Stimulated activated CD8-positive, alpha-beta memory T cell treated with anti-CD3 and anti-CD28 coated beads, Interleukin-4, amount 100 ng/mL, for 24 hours (primary cell): ENCODE measurements at places on chromosomes 1 and 21.
A peak's percentile ranks its signal among the peaks of the same experiment; 100 is the strongest.

- no peak for DNase-seq
Observed at GRCh38 chr1:6489383-6489765, 2.1 kb downstream of the PLEKHG5 start.

DNA sequence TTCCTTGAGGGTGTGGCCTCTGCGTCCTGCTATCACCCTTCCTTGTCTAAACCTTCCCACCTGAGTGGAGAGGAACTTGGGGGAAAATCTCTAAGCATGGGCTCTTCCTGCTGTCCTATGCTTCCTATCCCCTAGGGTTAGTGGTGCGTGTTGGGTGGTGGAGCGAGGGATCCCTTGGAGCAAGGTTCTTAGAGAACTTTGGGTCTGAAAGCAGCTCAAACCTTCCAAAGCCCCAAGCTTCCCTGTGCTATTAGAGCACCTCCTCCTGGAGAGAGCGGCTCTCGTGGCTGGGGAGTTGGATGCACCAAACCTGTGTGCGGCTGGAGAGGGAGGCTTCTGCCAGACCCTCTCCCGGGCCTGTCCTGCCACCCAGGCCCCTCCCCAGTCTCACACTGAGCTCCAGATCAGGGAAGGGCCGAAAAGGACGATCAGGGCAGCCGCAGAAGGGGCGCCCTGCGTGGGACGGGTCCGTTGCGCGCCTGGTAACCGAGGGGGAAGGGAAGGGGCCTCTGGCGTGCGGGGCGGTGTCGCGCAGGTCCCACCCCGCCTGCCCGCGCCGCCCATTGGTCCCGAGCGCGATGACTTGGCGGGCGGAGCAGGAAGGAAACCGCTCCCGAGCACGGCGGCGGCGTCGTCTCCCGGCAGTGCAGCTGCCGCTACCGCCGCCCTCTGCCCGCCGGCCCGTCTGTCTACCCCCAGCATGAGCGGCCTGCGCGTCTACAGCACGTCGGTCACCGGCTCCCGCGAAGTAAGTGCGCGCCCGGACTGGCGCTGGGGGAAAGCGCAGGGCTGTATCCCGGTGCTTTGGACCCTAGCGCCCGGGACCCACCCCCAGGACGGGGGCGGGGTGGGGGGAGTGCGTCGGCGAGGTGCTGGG is at the start of gene SH3BGRL3:
TSS of gene SH3BGRL3 (plus strand) at position 631 of the 877 bp plus-strand sequence. CDS start at position 701, 70 bp downstream.
- peak; percentile 77 for DNase-seq

DNA sequence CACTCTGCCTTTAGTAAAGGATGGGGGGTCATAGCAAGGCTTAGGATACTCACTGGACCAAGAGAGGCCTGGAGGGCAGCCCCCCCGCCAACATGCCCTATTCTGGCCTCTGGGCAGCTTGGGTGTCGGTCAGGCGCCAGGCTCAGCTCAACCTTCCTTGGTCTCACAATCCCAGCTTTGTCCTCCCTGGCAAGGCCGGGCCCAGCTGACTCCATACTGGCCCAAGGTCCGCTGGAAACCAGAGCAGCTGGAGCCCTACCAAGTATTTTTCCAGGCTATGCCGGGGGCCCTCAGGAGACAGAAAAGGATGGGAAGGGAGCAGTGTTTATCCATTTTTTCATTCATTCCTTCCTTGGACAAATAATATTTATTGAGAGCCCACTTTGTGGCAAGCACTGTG is 6.2 kb downstream of the FBXO2 start:
- DNase-seq = no peak

DNA sequence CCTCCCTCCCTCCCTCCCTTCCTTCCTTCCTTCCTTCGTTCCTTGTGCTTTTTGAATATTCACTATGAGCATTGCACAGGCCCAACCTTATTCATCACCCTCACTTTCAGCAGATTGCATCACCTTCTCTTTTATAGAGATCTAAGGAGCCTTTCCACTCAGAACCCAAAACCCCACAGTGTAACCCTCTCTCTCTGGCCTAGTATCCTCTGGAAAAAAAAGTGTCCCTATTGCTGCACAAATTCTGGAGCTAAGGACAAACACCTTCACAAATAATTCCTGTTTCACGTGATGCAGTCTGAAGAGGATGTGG is 25.6 kb downstream of the OR10J5 start:
- DNase-seq = no peak

DNA sequence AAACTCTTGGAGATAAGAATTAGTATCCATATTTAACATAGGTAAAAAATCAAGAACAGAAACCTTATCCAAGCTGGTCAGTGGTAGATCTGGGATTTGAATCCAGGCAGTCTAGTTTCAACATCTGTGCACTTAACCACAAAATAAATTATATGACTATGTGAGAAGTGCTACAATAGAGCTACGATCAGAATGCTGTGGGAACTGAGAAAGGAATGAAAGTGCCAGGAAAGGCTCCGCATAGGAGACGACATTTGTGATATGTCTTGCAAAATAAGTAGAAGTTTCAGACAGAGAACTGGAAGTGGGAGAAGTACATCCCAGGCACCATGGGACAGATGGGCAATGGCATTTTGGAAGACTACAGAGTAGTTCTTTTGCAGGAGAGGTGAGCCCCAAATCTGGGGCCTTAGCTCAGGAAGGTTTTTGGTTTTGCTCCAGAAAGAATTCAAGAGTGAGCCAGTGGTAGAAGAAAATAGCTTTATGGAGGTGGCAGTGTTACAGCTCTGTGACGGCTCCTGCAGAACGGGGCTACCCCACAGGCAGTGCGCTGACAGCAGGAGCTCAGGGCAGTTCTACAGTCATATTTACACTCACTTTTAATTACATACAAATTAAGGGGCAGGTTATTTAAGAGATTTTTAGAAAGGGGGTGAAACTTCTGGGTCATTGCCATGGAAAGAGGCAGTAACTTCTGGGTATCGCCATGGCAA is 25.5 kb upstream of the GJA5 start:
- DNase-seq = no peak

DNA sequence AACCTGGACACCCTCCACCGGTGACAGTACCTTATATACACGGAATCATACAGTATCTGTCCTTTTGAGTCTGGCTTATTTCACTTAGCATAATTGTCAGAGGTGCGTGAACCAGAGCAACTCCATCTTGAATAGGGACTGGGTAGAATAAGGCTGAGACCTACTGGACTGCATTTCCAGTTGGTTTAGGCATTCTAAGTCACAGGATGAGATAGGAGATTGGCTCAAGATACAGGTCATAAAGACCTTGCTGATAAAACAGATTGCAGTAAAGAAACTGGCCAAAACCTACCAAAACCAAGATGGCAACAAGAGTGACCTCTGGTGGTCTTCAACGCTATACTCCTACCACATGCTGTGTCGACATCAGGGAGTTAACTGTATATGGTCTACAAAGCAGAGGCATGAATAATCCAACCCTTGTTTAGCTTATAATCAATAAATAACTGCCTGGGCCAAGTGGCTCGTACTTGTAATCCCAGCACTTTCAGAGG is 1.4 kb upstream of the FDPS start:
- DNase-seq = no peak

DNA sequence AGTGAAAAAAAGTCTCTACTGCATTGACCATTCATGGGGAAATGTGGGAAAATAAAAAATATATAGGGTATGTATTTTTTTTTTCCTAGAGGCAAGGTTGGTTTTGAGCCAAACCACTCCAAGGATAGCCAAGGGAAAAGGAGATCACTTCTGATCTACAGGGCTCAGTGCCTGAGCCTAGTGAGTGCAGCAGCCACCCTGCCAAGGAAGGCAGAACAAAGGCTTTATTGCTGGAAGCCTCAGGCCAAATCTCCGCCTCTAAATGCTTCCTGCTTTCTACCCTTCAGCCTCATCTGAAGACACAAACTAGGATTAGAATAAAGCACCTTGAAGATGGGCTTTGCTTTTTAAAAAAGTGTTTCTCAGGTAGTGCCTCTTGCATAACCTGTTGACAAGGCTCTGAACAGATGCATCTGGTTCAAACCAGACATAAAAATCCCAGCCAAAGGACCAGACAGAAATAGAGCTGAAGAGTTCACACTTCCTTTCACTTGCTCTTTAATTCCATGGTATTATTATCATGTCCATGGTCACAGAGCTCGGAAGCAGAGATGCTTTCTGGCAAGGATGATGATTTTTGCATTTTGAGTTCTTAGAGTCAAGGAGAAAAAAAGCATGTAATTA is 10.5 kb downstream of the C1orf115 start:
- DNase-seq = no peak

- DNase-seq = no peak
Observed at GRCh38 chr1:173360487-173361063, 116.6 kb upstream of the PRDX6 start.

DNA sequence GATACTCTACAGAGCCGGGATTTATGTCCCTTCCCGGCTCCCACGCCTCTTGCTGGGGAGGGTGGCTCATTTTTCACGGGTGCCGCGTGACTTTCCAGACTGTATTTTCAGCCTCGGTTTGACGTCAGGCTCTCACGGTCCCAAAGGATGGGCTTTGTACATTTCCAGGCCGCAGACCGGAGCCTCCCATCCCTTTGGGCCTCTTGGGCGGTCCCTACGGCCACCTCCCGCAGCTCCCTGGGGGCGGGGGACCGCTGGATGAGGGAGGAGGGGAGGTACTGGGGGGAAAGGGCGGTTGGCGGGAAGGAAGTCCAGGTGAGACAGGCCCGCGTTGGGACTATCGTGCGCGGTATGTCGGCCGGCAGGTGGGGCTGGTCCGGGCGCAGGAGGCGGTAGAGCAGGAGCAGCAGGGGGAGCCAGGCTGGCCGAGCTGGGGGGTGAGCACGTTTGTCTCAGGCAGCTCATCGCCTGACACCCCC is 17.9 kb downstream of the UBL4B start:
- no peak for DNase-seq

DNA sequence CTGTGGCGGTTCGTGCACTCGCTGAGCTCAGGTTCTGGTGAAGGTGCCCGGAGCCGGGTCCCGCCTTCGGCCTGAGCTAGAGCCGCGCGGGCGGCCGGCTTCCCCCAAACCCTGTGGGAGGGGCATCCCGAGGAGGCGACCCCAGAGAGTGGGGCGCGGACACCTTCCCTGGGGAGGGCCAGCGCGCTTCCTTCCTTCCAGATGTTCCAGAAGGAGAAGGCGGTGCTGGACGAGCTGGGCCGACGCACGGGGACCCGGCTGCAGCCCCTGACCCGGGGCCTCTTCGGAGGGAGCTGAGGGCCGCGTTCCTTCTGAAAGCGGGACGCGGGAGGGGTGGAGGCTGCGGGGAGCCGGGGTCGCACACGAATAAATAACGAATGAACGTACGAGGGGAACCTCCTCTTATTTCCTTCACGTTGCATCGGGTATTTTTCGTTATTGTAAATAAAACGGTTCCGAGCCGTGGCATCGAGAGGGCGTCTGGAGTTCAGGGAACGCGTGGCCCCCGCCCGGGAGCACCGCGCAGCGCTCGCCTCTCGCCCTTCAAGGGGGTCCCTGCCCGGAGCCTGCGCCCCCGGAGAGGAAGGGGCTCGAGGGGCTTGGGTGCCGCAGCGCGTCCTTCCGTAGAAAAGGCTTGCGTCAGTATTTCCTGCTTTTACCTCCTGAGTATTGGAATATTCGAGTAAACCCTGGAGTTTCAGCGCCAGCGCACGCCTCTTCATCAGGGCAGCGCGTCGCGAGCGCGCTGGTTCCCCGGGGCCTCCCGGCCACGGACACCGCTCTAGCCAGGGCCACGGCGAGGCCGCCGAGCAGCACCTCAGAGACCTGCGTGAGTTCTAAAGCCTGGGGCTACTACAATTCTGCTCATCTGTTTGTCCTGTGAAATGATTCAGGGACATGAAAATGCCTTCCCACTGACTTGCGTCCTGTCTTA is 11.5 kb downstream of the YBEY start:
- DNase-seq = no peak

- DNase-seq = no peak
Observed at GRCh38 chr1:216936779-216937178, 213.6 kb upstream of the ESRRG start.

DNA sequence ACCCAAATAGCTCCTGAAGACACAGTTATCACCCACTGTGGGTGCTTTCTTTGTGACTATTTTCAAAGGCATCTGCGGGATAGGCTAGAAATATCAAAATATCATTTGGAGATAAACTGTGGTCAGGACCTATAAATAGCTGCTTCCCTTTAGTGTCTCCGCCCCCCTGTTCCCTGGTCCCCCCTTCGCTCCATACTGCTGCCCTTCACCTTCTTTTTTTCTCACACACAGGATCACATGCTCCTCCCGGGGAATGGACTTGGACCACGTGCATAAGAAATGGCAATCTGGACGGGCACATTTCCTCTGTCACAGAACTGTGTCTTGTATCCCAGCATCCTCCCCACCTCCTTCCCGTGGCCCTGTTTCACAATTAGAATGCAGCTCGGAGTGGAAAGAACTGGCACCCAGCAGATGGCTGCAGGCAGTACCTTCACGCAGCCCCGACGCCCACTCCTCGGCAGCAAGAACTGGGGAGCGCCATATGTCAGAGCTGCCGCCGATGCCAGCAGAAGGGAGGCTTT is 68.8 kb upstream of the SSX2IP start:
- DNase-seq = no peak

GRCh38 chr1:20552728-20553445 is 514 bp downstream of the FAM43B start:
- no peak for DNase-seq

GRCh38 chr1:163197022-163197421 is 5.7 kb downstream of the RGS5 start:
- DNase-seq = no peak

- no peak for DNase-seq
Observed at GRCh38 chr1:47686731-47687630, 249.1 kb downstream of the FOXD2 start.

DNA sequence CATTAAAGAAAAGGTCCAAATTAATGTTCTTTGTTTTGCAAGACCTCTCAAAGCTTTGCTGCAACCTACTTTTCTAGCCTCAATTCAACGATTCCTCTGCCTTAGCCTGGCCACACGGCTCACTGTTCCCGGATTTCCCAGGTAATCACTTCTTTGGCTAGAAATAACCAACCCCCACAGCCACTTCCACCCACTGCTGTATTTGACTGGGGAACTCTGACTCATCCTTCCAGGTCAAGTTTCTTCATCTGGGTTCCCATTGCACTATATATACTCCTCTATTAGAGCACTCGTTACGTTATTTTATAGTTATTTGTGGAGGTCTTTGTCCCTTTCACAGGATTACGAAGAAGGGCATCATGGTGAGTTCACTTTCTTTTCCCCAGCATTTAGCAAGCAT is 185.9 kb downstream of the CACNA1E start:
- DNase-seq = no peak

DNA sequence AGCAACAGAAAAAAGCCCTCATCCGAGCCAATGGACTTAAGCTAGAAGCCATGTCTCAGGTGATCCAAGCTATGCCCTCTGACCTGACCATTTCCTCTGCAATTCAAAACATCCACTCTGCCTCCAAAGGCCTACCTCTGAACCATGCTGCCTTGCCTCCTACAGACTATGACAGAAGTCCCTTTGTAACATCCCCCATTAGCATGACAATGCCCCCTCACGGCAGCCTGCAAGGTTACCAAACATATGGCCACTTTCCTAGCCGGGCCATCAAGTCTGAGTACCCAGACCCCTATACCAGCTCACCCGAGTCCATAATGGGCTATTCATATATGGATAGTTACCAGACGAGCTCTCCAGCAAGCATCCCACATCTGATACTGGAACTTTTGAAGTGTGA is 20.7 kb downstream of the NR5A2 start:
- DNase-seq = no peak

- DNase-seq = no peak
Observed at GRCh38 chr1:69569175-69569541, 1.4 kb downstream of the LRRC7 start.
